ENCODE measurements at places on chromosomes 2 and 18. TPM values are rescaled to one million over a fixed set of nuclear protein-coding genes. Genes with fewer than 3 reads are reported as not detected.

Gene CHRNG
- total RNA-seq: 0.50 TPM

Gene FNDC4
- 7.3 TPM for total RNA-seq

DNA sequence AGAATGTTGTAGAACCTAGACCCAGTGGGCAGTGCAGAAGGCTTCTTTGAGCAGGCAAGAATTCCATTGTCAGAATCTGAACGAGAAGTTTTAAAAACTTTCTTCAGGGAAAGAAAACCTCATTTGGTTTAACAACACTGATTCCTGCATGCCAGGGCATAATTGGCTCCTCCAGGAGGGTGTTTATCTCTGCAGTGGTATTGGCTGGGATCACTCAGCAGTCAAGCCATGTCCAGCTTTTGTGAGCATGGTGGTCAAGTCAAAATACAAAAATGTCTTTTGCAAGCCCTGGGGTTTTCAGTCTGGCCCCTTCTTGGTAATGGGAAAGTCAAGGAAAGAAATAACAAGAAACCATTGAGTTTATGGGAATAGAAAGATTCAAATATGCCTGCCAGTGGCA, 28.3 kb downstream of the FHOD3 start:
- no peak for ATAC-seq

GRCh38 chr18:11714244-11714918, 25.3 kb downstream of the GNAL start:
- no peak for ATAC-seq

GRCh38 chr2:27661371-27661770, 2.0 kb downstream of the SUPT7L start:
- ATAC-seq: no peak

DNA sequence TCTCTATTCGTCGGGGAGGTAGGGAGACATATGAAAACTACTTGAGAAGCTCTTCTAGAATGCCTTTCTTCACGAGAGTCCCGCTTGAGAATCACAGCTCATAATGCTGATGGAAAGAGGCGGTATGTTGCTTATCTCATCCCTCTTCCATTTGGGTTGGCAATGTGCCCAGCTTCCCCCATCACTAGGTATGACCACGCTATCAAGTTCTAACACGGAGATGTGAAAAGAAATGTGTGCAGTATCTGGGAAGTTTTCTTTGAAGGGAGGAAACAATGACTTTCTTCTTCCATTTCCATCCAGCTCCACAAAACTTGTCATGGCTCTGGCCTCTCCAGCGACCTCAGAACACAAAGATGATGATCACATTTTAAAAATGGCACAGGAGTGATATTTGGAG, 742.4 kb downstream of the DCDC2C start:
- no peak for ATAC-seq

DNA sequence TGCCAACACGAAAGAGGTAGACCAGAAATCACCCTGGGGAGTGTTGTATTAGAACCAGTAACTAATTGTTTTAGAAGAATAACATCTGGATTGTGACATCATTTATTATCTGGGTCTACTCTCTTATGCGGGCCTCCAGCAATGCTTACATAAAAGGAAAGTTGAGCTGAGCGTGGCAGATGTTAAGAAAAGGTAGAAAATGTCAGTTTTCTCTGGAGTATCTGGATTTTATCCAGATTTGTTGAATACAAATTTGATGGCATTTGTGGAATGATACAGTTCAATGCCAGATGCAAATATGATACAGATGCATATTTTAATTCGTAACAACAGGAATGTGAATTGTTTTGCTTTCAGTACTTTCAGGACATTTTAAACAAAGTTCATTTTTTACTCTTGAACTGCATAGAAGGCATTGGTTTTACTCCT, 90.3 kb downstream of the PRPF40A start:
- ATAC-seq: peak; percentile 62

GRCh38 chr18:29084120-29084519, 907.2 kb upstream of the CDH2 start:
- ATAC-seq: no peak

GRCh38 chr2:20929721-20930120, 106.8 kb upstream of the LDAH start:
- no peak for ATAC-seq

Data from motor neuron (in vitro differentiated cells).